ENCODE measurements at places on chromosomes 11 and 22. TPM values are rescaled to one million over a fixed set of nuclear protein-coding genes. Genes with fewer than 3 reads are reported as not detected.
A peak's percentile ranks its signal among the peaks of the same experiment; 100 is the strongest.

SPCS2 gene
- 160 TPM for polyA plus RNA-seq

OR51B4 gene
- polyA plus RNA-seq, result not detected

C11orf91 gene
- polyA plus RNA-seq, result not detected

SPDYC gene
- polyA plus RNA-seq, result not detected

DNA sequence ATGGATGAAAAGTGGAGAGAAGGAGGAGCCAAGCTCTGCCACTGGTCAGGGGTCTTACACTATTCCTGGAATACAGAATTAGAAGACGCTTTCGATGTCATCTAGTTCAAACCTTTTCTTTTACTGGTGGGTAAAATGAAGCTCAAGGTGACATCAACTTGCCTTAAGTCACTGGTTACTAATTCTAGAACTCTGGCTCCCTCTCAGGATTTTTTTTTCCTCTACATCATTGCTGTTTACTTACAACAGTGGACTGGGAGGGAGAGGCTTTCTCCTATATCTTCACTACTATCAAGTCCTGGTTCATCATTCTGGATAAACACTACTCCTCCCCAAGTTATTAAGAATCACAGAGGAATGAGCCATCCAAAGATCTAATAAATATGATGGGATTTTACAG is 82.9 kb downstream of the ETS1 start:
- no peak for DNase-seq

DNA sequence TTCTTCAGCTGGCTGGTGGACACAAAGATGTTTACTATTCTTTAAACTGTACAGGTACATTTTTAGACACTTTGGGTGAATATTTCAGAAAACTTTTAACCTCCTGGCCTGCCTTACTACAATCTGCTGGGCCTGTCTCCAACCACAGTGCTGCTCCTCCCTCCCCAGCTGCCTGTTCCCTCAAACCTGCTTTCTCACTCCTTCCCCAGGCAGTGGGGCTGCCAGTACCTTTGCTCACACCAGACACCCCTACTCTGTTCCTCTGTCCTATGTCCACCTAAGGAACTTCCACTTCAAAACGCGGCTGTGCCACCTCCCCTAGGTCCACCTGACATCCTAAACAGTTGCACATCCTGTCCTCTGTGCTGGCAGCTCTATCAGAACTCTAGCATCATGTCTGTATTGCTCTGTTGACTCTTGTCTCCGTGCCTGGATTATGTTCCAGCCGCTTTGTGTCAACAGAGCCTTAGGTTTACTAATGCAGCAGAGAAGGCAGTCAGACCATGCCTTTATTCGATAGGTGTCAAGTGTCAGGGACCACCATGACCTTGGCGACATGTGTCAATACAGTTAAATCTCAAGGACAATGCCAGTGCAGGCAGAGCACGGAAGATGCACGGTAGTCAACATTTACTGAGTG is 13.4 kb downstream of the ZP1 start:
- DNase-seq, result no peak

DNA sequence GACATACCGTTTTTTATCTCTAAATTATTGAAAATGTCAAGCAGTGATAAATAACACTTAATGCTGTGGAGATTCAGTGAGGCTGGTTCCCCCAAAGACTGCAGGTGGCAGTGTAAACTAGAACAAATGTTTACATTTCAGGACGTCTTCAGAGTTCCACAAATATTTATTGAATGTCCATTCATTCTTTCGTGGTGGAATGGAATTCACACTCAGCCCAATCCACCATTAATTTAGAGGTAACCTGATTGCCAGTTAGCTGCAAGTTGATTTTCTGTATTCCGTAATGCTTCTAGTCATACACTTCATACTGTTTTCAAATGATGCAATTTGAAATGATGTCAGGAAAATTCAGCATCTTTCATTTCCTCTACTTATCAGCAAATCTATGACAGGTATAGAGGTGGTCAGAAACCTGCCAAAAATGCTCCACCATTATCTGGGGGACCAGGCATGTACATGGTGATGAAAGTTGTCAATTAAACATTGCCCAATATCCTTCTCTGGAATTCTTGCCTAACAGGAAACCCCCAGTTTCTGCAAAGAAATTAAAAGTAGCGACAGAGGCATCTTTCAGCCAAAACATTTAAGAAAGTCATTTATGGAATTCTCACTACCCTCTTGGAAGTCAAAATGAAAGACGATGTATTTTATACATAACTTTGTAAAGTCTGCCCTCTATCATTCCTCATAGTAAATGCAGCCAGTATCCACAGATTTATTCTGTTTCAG is 94.3 kb upstream of the BMAL1 start:
- DNase-seq, result peak; percentile 34

GRCh38 chr22:44894782-44895181 is 115.0 kb downstream of the PHF21B start:
- DNase-seq, result no peak

DNA sequence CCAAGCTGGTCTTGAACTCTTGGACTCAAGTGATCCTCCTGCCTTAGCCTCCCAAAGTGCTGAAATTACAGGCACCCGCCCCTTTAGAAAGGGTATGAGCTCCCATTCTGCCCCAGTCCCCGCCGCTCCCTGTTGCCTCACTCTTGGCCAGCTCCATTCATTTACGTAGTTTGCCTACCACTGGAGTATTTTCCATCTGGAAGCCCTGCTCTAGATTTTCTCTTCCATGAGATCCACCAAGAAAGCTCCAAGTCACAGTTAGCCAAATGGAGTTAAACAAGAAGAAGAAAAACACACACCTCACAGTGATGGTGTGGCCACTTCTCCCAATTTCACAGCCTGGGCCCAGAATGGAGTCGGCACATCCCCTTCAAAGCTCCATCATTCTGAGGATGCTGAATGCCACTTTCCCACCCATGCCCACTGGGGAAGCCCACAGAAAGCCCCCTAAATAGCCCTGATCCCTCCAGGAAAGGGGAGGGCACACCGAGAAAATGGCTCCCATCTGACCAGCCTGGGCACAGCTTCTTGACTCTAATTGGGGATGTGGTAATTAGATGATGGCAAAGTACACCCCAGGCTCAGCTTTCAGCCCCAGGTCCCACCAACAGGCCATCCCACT is 381.2 kb downstream of the MN1 start:
- DNase-seq, result no peak

GRCh38 chr11:74815966-74816365 is 67.3 kb downstream of the RNF169 start:
- no peak for DNase-seq

DNA sequence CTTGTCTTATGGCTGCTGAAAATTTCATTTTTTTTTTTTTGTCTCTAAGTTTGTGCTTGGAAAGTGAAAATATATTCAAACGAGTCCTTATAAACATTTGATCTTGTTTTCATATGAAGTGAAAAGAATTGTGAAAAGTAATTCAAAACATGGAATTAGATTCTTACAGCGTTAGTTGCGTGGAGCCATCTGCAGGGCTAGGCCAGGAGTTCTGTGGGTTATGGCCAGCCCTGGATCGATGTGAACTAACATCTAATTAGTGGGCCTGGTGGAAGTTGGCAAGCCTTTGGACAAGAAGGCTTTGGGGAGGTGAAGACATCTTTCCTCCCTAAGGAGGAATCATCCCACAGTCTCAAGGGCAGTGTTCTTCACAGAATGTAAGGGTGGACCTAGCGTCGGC is 37.2 kb downstream of the PARVA start:
- no peak for DNase-seq

- DNase-seq, result no peak
Observed at GRCh38 chr11:108933630-108934029, 268.8 kb downstream of the DDX10 start.

- DNase-seq, result peak; percentile 69
Observed at GRCh38 chr11:86688398-86689179, 16.2 kb upstream of the ME3 start.

DNA sequence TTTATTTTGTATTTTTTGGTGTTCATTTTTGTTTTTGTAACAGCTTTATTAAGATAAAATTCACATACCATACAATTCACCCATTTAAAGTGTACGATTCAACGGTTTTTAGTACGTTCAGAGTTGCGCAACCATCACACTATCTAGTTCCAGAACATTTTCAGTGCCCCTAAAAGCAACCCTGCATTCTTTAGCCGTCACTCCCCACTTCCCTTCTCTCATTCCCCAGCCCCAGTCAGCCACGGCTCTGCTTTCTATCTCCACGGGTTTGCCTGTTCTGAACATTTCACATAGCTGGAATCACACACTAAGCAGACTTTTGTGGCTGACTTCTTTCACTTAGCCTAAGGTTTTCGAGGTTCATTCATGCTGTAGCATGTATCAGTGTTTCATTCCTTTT is 9.6 kb upstream of the KCNQ1OT1 start:
- no peak for DNase-seq

DNA sequence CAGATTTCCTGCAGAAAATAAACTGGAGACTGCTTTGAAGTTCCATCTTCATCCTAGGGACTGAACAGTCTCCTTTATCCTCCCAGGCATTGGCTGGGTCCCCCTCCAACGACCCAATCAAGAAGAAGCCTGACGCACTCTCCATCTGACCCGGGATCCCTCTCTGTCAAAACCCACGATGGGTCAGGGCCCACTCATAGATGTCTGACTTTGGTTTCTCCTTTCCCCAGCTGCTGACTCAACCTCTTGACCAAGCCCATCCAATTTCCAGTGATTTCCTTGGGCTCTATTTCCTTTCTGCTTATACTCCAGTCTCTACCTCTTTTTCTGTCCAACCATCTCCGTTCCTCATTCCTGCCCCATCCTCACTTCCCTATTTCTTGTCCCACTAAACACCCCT is 189.7 kb downstream of the MIAT start:
- no peak for DNase-seq
